ENCODE measurements at places on chromosomes 6 and 20.

- DNase-seq, result no peak
These were observed 186.1 kb downstream of the JARID2 start for GRCh38 chr6:15431762-15432483.

DNA sequence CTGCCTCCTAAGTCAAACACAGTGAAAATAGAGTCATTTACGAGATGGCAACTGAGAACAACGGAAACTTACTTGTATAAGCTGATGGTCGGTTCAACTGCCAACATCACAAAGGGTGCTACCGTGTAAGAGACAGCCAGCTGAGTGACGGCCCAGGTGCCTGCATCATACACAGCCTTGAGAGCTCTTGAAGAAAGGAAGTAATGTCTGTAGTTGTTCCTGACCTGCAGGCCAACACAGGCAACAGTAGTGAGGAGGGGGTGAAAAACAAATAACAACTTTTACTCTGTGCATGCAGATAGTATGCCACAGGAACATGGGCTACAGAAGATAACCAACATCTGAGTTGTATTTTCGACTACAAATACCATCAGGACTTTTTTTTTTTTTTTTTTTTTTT is 102.7 kb downstream of the MBOAT1 start:
- DNase-seq, result no peak

GRCh38 chr6:104527761-104528415 is 331.8 kb downstream of the HACE1 start:
- no peak for DNase-seq

- DNase-seq, result no peak
These were observed 4.8 kb upstream of the PMEPA1 start for GRCh38 chr20:57714409-57715267.

DNA sequence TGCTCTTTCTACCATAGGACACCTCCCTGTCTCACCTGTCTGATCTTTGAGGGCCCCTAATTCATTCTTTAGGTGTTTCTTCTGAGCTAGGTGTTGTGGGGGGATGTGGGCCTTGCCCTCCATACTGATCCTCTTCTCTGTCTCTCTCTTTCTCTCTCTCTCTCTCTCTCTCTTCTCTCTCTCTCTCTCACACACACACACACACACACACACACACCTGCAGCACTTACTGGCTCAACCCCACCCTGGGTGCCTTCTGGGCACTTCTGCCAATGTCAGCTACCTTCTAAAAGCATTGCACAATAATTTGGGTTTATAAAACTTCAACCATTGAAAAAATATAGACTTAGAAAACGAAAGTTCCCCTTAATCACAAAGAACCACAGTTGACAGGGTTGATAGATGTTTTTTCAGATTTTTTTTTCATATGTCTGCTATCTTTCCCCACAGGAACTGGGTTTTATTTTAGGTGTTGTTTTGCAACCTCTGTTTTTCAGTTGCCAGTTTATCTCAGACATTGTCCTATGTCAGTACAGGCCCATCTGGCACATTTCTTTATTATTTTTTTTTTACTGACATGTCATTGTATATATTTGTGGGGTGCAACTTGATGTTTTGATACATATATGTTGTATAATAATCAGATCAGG is 28.1 kb downstream of the PKIG start:
- DNase-seq, result no peak

DNA sequence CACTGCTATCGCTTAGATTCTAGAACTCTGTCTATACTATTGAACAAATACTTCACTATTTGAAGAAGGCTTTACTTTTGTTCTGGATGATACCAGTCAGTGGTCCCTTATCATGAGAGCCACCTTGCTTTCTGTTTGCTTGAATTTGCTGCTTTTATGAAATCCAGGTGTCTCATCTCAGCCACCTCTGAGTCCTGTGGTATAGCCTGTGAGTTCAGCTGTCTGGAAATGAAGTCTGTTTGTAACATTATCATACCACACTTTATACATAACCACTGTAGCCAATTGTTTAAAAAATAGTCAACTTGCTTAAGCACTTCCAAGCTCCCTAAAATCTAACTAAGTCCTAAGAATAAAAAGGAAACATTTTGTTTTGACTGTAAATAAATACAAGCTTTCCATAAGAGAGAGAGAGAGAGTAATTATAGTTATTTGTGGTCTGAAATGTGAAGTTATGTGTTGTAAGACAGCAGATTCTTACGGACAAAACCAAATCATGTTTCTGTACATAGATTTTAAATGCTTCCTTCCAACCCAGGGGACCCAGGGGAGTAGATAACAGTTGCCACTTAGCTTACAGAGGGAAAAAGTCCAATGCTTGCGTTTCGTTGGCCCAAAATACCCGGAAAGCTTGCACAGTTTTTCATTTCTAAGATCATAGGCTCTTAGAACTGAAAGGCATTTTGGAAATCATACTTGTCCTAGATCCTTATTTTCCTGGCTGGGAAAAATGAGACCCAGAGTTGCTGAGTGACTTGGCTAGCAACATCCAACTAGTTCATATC is 1107.8 kb upstream of the FLRT3 start:
- no peak for DNase-seq

DNA sequence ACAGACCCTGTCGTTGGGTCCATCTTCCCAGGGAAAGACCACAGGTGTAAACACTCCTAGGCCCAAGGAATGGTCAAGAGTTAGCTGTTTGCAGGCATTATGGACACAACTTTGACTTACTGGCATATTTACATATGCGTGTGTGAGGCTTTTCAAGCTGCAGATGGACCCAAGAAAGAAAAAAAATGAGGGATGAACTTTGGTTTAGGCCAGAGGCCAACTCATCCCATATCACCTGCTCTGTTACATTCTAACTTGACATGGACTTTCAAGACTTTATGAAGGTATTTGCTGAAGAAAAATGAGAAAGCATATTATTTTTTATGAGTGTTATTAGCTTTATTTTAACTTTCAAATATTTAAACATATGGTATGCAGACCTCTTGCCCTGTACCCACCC is 6.9 kb downstream of the COL19A1 start:
- DNase-seq, result no peak

- no peak for DNase-seq
These were observed 57.1 kb downstream of the UST start for GRCh38 chr6:148803979-148804378.

DNA sequence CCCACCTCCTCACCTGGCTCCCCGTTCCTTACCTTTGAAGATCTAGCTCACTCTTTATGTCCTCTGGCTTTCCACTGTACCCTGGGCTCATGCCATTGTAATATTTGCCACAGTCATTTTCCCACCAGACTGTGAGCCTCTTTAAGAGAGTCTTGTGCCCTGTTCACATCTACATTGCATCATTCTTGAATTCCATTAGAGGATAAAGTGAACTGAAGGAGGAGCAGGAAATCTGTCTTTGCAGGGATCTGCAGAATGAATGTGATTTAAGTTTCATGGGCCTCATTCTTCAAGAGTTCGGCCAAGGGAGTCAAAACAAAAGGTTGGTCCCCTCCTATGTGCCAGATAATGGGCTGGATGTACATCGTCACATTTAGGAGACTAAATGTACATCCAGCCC is 272.6 kb upstream of the CITED2 start:
- DNase-seq, result no peak

GRCh38 chr20:53981752-53982437 is 88.5 kb downstream of the BCAS1 start:
- DNase-seq, result no peak

DNA sequence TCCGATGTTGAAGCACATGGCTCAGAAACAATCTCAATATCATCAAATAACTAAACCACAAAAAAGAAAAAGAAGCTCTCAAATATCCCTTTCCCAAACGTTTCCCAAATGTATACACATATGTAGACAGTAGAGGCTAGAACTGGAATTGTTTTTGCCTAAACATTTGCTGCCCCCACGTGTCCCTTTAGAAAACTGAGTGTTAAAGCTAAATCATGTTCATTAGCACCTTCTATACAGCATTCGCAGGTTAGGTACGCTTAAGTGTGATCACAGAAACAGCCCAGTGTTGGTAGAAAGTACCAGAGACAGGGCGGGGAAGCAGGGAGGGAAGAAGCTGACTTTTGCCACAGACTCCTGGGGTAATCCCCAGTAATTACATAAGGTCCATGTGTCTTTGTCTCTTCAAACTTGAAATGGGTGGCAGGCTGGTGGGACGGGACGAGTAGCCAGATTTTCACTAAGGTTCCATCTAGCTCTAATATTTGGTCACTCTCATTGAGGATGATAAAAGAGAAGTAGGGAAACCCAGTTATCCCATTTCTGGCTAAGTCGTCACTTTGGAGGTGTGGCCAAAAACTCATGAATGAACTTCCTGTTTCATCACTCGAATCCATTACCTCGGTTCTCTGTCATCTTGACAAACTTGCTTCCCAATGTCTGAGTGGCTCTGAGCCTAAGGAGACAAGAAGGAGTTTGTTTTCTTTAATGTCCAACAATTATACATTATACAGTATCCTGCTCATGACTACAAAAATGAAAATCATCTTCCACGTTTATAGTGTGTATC is 15.0 kb upstream of the TFAP2A start:
- peak; percentile 86 for DNase-seq

- DNase-seq, result no peak
These were observed 56.6 kb upstream of the RIN2 start for GRCh38 chr20:19701429-19701828.

- peak; percentile 17 for DNase-seq
These were observed 102.8 kb downstream of the MOXD1 start for GRCh38 chr6:132298344-132298949.

DNA sequence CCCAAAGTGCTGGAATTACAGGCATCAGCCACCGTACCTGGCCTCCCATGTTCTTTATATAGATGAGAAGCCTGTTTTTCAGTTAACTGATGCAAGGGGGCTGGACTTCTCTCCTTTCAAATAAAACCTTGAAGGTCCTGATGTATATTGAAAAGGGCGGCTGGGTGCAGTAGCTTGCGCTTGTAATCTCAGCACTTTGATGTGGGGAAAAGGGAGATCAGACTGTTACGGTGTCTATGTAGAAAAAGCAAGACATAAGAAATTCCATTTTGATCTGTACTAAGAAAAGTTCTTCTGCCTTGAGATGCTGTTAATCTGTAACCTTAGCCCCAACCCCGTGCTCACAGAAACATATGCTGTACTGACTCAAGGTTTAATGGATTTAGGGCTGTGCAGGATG is 16.1 kb upstream of the SAMHD1 start:
- DNase-seq, result no peak

DNA sequence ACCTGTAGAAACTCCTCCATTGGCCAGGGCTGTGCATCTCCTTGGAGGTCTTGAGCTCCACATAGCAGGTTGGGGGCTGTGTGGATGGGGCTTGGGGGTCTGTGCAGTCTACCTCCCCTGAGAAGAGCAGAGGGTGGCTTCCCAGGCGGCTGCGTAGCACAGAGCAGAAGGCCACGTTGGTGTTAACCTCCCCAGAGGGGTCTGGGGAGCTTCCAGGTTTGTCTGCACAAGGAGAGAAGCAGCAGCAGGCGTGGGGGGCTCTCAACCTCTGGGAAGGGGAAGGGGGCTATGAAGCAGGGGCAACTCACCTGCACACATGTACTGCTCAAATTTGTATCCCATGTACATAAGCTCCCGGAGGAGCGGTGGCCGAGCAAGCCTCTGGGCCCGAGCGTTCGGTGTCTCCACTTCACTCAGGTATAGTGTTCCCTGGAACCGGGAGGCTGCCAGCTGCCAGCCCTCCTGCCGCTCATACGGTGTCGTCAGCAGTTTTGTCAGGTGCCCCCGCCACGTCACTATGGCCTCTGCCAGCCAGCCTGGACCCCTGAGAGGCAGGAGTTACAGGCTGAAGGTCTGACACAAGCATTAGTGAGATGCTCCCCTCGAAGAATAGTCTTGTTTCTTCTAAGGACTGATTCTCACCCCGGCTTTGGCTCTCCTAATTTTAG is 1.2 kb downstream of the DXO start:
- DNase-seq, result peak; percentile 37

- DNase-seq, result no peak
These were observed 159.7 kb downstream of the CDH4 start for GRCh38 chr20:61411743-61412142.

- DNase-seq, result no peak
These were observed 167.7 kb downstream of the EYA2 start for GRCh38 chr20:47062226-47062890.

DNA sequence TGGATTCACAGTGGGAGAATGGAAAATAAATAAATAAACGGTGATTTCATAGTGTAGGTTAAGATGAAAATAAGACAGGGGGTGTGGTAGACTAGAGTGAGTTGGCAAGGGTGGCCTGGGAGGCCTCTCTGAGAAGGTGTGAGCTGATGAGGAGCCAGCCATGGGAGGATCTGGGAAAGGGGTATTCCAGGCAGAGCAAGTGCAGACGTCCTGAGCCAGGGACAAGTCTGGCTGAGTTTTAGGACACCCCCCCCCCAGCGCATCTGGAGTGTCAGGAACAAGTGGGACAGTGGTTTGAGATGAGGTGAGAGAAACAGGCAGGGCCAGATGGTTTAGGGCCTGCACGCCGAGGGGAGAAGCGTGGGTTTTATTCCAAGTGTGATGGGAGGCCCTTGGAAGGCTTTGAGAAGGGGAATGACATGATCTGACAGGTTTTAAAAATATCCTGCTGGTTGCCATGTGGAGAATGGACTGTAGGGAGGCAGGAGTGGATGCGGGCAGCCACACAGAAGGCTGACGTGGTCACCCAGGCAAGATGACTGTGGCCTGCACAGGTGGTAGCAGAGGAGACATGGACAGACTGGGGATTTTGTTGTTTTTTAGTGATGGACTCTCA is 21.1 kb upstream of the CCM2L start:
- no peak for DNase-seq

DNA sequence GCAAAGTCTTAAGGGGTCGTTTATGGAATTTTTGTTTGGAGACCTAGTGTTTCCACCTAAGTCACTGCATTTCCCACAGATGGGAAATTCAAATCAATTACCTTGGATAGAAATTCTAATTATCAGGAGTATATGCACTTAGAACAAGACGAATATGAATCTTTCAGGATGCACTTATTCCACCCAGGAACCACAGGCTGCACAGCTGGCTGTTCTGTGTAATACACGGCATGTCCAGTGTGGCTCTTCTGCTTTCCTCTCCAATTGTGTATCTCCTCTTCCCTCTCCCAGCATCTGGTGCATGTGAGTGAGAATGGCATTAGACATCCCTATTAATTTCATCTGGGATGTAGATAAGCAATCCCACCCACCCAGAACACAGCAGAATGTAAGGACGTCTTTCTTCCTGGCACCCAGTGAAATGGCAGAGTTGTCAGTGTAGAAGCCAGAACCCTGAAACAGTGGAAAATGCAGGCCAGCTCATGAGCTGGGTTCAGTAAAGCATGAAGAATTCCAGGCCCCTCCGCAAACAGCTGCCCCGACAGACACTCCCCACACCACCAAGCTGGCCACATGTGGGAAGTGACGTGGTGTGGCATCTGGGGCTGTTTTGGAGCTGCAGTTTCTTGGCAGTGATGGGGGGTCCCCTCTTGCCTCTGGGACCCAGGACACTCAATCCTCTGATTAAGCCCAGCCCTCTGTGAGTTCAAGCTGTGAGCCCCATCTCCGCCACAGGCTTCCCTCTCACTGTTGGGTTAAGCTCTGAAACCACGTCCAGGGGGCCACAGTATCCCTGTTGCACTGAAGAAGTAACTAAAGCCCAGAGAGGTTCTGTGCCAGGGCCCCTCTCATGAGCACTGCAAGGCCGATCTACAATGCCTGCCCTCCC is 180.1 kb upstream of the CST7 start:
- DNase-seq, result no peak

GRCh38 chr6:3348821-3349220 is 90.1 kb downstream of the PSMG4 start:
- no peak for DNase-seq
